ENCODE measurements at places on chromosomes 11 and 22.

- no peak for DNase-seq
Observed at GRCh38 chr11:119772641-119773415, 43.8 kb upstream of the NECTIN1 start.

DNA sequence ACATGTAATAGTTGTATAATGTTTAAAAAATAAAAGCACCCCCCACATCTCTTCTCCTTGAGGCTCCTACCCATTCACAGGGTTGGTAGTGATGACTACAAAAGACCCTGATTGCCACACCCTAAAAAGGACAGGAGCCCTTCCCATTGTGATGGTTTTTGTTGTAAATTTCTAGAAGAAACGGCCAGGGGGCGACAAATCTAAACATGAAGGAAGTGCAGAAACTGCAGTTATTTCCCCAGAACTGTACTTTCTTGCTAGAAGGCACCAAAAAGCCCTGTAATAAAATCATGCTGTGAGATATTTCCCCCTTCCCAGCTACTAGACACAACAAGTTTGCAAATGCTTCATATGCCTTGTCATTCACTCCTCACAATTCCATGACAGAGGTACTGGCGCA, 10.8 kb downstream of the PRR5L start:
- peak; percentile 81 for DNase-seq

DNA sequence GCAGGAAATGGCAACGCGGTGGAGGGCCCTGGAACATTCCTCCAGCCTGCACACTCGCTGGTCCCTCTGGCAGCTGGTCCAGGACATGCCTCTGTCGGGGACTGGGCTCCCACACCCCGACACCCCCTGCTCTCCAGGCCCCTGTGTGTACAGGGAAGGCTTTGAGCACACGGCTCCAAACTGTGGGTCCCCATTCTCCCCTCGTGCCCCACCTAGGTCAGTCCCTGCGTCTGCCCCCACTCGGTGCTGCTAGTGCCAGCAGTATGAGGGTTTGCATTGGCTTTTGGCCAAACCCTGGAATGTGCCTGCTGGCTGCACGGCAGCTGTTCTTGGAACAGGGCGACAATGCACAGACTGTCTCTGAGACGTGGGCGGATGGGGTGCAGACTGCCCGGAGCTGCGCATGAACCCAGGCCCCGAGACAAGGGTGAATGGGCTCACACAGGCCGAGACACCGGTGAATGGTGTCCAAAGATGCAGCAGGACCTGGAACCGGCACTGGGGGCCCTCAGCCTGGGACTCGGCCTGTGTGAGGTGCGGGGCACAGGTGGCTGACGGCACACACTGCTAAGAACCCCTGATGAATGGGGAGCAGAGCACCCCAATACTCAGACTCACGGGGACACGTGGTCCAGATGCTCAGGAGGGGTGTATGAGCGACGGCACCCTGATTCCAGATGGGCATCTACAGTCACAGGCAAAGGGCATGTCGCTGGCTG, 7.5 kb upstream of the SYT8 start:
- DNase-seq: peak; percentile 64

GRCh38 chr11:133917921-133918607, 38.7 kb downstream of the IGSF9B start:
- no peak for DNase-seq

DNA sequence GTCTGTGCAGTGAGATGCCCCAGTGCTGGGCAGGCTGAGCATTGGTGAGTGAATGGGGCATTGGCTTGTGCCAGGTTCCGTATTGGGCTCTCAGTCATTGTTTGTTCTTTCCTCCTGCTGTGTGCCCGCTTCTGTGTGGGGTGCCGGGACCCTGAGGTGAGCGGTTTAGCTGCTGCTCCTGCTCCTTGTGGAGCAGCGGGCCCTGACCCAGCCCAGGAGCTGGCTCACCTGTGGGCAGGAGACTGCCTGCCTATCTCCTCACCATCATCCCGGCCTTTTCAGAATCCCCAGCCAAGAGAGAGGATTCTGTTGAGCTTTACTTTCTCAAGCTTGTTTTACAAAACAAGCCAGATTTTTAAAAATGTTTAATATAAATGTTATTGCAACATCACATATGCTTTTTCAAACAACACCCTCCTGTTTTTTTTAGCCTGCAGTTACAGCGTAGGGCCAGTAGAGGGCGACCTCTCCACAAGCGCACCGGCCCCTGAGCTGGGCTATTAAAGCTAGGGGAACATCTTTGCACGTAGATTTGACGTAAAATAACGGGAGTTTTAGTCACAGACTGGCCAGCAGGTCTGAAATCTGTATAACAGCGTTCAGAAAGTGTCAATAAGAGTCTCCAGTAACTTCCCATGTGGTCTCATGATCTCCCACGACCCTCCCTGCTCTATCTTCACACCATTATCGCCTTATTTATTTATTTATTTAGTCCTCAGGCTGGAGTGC, 25.1 kb upstream of the RELT start:
- DNase-seq: peak; percentile 87

DNA sequence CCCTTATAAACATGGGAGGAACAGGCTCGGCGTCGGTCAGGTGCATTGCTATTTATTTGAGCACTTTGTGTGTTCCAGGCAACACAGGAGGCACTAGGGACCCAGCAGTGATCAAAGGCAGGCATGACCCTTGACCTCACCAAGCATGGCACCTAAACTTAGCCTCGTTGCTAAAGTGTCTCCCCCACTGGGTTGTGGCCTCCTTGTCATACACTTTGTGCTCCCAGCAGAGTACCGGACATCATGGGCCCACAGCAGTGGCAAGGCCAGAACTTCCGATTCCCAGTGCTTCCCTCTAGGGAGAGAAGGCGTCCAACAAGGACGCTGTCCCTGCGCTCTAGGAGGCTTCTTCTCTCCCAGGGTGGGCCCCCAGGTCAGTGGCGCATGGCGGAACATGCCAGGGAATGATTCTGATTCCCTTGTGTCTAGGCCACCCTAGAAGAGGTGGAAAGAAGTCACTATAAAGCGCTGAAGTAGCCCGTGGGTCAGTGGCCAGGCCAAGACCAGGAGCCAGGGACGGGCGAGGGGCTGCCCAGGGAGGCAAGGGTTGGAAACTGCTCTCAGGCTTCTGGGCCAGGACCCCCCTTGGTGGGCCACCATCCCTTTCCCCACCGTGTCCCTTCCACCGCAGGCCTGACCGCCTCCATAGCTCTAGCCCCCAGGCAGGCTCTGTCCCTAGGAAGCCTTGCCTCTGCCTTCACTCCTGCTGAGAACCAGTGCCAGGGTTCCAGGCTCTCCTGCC, 19.7 kb downstream of the TOM1 start:
- DNase-seq: no peak

DNA sequence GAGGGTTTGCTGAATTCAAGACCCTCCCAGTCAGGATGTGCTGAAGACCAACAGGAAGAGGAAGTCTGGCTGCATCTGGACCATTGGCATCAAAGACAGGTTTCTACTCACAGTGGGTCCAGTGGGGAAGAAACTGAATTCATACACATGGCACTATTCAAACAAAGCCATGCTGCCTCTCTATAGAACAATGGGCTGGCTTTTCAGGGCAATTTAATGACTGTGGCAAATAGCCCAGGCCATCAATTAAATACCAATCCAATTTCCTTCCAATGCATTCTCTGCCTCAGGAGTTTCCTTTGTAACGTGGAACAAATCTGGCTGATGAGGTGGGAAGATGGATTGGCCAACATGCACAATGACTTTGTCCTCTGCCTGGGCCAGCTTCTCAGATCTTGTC, 98.6 kb downstream of the SEZ6L start:
- no peak for DNase-seq

DNA sequence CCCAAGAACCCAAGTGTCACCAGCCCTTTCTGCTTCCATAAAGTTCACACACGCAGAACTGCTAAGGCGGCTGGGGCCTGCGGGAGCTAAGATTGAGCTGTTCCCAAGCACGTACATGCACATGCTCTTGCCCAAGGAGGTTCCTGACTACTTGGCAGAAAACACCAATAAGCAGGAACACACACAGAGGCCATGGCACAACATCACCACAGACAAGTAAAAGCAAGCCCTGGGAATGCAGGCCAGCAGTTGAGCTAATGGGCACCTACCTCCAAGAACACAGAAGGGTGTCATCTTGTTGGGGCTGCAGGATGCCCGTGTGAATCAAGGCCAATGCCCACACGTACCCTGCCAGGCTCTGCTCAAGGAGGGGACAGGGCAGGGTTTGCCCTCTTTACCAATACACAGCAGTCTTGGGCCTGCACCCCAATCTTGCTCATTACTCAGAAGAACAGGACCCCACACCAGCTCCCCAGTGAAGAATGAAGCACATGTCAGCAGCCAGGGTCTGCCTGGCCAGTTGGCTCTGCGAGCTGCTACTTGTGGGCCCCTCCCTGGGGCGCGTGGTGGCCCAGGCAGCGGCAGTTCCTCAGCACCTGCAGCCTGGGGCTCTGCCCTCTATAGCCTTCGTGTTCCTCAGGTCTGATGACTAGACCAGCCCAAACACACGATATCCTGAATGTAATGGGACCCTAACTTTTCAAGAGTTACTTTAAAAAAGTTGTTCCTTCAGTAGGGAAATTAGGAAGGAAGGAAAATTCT, 32.3 kb upstream of the CYP2D6 start:
- no peak for DNase-seq

- DNase-seq: no peak
Observed at GRCh38 chr22:19997561-19998231, 18.9 kb downstream of the ARVCF start.

- DNase-seq: no peak
Observed at GRCh38 chr11:132093536-132094259, 723.3 kb downstream of the NTM start.

DNA sequence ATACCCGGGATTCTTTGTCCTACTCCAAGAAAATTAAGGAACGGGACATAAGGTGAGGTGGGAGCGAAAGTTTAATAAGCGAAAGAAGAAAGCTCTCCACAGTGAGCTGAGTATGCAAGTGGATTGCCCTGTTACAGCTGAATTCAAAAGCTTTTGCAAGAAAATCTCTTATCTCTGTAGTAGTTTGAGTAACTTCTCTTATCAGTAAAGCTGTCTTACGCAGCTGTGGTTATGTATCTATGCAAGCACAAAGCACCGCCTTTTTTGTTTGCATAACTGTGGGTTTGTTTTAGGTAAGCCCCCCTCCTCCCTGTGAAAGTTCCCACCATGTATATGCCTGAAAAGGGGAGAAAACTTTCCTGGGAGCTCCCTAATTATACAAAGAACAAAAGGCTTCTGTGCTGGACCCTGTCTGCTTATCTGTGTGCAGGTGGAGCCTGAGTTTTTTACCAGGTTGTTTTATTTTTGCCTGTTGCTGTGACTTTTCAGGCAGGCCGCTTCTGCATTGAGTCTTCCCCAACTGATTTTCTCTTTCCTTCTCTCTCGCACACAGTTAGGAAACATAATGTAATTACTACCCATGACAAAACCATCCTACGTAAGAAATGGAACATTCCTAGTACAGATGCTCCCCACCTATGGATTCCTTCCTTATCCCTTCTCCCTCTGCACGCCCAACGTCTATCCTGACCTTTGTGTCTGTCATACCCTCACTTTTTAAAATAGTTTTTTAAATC, 837 bp upstream of the PLAAT5 start:
- DNase-seq: peak; percentile 72

GRCh38 chr11:75496305-75496752, 29.4 kb downstream of the GDPD5 start:
- DNase-seq: no peak

DNA sequence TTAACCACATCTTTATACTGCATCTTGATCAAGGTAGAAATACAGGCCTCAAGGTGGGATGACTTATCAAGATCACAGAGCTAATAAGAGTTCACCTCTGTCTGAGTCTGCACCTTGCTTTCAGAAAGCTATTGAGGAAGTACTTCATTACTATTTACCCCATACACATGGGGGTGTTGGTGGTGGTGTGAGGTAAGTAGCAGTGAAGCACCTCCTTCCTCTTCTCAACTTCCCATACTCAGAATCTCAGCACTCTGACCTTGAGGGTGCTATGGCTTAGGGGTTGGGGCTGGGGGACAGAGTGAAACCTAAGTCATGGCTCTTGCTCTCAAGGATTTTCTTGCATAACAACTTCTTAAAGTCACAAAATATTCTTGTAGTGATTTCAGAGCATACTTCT, 56.9 kb downstream of the ME3 start:
- DNase-seq: no peak
